ENCODE measurements at places on chromosomes 16 and 17. TPM values are rescaled to one million over a fixed set of nuclear protein-coding genes. Genes with fewer than 3 reads are reported as not detected.

DNA sequence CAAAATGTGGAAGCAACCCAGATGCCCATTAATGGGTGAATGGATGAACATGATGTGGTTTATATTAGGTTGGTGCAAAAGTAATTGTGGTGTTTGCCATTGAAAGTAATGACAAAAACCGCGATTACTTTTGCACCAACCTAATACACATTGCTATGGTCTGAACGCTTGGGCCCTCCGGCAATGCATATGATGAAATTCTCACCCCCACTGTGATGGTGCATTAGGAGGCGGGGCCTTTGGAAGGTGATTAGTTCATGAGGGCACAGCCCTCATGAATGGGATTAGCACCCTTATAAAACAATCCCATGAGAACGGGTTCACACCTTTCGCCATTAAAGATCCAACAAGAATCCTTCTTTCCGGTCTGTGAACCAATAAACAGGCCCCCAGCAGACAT lies 25.3 kb upstream of the PRM1 start:
- H3K36me3 ChIP-seq, result no peaks in the 10 kb centered on the region
- H3K4me1 ChIP-seq, result peaks cover 4% of the 10 kb centered on the region
- no peaks in the 10 kb centered on the region for H3K27me3 ChIP-seq
- H3K4me3 ChIP-seq, result no peak overlapping the region
- H3K27ac ChIP-seq, result no peak overlapping the region
- DNase-seq, result no peak

- H3K36me3 ChIP-seq, result no peaks in the 10 kb centered on the region
- H3K27me3 ChIP-seq, result peaks cover 30% of the 10 kb centered on the region
- no peaks in the 10 kb centered on the region for H3K4me1 ChIP-seq
- DNase-seq, result no peak
Observed at GRCh38 chr16:17850581-17851250, 380.0 kb upstream of the XYLT1 start.

DNA sequence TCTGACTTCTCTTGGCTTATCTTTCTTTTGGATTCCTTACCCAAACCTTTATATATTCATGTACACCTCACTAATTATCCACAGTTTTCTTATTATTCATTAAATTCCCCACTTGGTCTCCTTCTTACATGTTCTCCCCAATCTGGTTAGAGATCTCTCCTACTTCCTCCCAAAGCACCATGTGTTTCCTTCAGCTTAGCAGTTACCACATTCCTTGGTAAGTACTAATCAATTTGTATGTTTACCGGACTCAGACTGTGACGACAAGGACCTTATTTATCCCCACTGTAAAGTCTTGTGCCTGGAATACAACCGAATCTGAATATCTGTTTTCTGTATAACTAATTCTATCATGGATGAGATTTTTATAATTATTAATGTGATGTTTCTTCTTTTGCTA lies 389.5 kb downstream of the KCNJ2 start:
- H3K4me3 ChIP-seq, result no peak overlapping the region
- no peak overlapping the region for H3K27ac ChIP-seq
- no peaks in the 10 kb centered on the region for H3K27me3 ChIP-seq
- H3K4me1 ChIP-seq, result no peaks in the 10 kb centered on the region

- H3K27ac ChIP-seq, result no peak overlapping the region
- H3K27me3 ChIP-seq, result no peaks in the 10 kb centered on the region
- H3K36me3 ChIP-seq, result peaks cover 74% of the 10 kb centered on the region
- peaks cover 53% of the 10 kb centered on the region for H3K4me1 ChIP-seq
Observed at GRCh38 chr17:8141741-8142140, 10.5 kb downstream of the PER1 start.

DNA sequence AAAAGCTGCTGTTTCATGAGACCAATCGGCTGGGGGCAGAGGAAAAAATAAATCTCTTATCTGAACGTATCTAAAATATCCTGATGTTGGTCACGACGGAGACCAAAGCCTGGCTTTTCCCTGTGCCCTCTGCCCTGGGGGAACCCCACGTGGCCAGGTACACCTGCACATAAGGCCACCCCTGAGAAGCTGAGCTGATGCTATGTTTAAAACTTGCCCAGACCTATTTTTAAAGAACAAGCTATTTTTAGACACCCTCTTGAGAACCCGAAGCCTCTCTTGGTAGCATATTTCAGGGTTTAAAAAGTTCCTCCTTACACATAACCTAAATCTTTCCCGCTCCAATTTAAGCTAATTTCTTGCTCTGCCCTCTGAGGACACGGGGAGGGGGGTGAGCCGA lies 210.4 kb downstream of the GSG1L start:
- H3K4me3 ChIP-seq, result no peak overlapping the region
- DNase-seq, result no peak
- H3K4me1 ChIP-seq, result no peaks in the 10 kb centered on the region
- no peaks in the 10 kb centered on the region for H3K36me3 ChIP-seq
- no peak overlapping the region for H3K27ac ChIP-seq

DNA sequence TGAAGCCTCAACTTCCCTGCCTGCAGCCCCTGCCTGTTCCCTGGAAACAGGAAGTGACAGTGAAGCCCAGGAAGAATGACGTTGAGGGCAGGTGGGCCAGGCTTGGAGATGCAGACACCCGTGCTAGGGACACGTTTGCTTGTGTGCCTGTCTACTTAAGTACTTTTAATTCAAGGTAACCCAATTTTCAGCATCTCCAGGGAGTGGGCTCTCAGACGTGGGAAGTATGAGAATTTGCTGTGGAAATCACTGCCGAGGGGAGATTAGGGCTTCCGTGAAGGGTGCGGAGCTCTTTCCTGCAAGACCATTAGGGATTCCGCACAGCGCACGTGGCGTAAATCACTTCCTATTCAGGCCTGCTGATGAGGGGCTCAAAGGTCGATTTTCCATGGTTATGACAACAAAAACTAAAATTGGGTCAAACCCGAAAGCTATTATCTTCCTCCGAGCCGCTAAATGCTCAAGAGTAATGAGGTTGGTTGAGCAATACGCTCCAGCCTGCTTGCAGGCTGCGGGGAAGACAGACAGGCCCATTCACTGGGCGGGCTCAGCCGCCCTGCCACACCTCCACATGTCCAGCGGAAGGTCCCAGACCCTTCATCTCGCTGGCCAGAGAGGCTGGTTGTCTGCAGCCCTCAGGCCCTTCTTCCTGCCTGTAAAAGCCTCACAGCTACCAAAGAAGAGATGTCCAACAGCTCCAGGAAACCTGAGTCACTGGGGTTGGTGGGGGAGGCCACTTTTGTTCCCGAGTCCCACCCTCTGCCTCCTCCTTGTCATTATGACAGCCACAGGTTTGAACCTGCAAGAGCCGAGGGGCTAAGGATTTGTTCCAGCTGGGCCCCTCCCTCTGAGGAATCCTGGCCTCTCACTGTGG lies 109.9 kb downstream of the RBFOX3 start:
- peaks cover 60% of the 10 kb centered on the region for H3K27me3 ChIP-seq
- H3K27ac ChIP-seq, result no peak overlapping the region
- H3K4me3 ChIP-seq, result no peak overlapping the region
- no peaks in the 10 kb centered on the region for H3K4me1 ChIP-seq

- peaks cover 32% of the 10 kb centered on the region for H3K36me3 ChIP-seq
- no peaks in the 10 kb centered on the region for H3K27me3 ChIP-seq
- no peak overlapping the region for H3K4me3 ChIP-seq
- H3K27ac ChIP-seq, result no peak overlapping the region
Observed at GRCh38 chr16:67758006-67758405, 38.9 kb upstream of the GFOD2 start.

The METTL2A gene
- 1.4 TPM for total RNA-seq

The NPIPA3 gene
- not detected for total RNA-seq

The DUSP3 gene
- 88.8 TPM for total RNA-seq

The RFWD3 gene
- total RNA-seq, result 65.6 TPM
